Activated CD4-positive, CD25-positive, alpha-beta regulatory T cell (primary cell): ENCODE measurements at places on chromosomes 2 and 18.

DNA sequence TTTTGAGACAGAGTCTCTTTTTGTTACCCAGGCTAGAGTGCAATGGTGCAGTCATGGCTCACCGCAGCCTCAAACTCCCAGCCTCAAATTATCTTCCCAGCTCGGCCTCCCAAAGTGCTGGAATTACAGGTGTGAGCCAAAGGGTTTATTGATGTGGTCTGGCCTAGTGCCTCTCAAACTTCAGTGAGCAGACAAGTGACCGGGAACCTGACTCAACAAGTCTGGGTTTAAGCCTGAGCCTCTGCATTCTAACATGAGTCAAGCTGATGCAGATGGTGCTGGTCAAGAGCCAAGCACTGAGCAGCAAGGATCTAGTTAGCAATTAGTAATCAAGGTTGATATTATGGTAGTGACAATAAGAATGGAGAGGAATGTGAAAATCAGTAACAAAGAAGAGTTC lies 21.3 kb downstream of the CDK15 start:
- no peak for DNase-seq

- DNase-seq = peak; percentile 38
Measured at GRCh38 chr18:74498712-74499627, 2.8 kb downstream of the CNDP2 start.

DNA sequence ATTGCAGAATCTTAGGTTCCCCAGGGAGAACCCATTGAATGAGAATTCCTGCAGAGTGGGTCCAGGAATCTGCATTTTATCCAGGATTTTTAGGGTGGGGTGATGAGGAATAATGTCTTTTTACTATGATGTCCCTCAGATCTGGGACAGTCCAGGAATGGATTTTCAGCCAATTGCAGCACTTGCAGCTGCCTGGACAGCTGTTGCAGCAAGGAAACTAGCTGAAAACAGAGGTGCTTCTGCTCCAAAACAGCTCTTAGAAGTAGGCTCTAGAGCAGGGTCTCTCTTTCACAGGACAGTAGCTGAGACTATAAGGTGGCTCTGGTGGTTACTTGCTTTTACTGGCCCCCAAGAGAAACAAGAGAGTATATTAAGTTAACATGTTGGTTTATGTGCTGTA lies 9.1 kb downstream of the GLI2 start:
- no peak for DNase-seq

DNA sequence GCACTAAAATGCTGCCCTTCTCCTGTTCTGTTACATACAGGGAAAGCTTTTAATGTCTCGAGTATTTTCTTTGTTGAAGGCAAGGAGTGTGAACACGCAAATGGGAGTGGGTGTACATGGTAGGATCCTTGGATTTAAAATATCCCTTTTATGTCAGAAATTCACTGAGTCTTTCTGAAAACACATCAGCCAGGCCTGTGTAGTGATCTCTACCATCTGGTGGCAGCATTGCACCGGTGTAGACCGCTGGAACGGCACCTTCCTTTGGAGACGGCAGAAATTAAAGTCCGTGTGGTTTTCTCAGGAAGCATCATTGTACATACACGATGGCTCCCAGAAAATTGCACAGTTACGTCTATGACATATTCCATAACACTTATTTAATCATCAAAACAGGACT lies 515.8 kb downstream of the GALR1 start:
- DNase-seq = no peak

DNA sequence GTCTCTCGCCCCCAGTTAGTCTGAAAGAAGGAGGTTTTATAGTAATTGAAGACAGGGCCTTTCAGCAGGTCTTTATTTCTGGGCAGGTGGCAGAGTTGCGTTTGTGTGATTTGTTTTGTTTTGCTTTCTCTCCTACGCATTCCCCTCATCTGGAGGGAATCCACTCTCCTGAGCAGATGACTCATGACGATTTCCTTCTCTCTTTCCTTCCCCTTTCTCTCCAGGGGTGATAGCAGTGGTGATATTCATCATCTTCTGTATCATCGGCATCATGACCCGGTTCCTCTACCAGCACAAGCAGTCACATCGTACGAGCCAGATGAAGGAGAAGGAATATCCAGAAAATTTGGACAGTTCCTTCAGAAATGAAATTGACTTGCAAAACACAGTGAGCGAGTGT lies 888.8 kb downstream of the CNTNAP5 start:
- DNase-seq = no peak

- no peak for DNase-seq
Measured at GRCh38 chr2:241156971-241157441, 6.7 kb downstream of the PPP1R7 start.

- DNase-seq = no peak
Measured at GRCh38 chr2:218582076-218582475, 13.4 kb downstream of the CNOT9 start.

GRCh38 chr2:15112216-15112615 lies 448.9 kb downstream of the NBAS start:
- DNase-seq = no peak

DNA sequence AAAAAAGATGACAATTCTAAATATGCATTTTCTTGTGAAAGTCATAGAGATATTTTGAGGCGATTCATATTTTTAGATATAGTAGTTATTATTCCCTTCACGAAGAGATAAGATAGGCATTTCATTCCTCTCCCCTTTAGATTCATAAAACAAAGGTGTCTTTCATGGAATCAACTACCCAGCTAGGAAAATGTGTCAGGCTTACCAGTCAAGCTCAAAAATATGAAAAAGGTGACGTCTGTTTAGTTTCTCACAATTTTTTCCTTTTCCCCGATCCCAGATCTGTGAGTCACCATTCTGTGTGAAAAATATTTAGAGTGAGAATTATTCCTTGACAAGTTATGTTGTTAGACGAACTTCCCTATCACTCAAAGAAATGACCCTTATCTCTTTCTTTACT lies 95.4 kb upstream of the FN1 start:
- DNase-seq = no peak

GRCh38 chr18:43001821-43002220 lies 113.7 kb downstream of the RIT2 start:
- DNase-seq = no peak

GRCh38 chr2:33645861-33646260 lies 46.8 kb upstream of the FAM98A start:
- no peak for DNase-seq

DNA sequence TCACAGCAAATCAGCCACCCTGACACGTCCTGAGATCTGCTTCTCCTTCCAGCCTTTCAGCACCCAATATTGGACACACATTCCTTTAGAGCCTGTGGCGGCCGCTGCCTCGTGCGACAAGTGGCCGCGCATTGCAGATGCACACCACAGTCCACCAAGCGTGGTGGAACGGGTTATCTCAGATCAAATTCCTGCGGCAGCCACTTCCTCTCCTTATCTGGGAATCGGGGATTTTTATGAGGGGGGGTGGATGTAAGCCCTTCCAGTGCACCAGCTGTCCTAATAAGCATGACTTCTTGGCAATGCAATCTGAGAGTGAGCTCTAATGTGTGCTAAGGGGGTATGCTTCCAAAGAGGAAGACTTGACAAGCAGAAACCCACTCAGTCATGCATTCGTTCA lies 18.3 kb upstream of the BMP10 start:
- DNase-seq = no peak

DNA sequence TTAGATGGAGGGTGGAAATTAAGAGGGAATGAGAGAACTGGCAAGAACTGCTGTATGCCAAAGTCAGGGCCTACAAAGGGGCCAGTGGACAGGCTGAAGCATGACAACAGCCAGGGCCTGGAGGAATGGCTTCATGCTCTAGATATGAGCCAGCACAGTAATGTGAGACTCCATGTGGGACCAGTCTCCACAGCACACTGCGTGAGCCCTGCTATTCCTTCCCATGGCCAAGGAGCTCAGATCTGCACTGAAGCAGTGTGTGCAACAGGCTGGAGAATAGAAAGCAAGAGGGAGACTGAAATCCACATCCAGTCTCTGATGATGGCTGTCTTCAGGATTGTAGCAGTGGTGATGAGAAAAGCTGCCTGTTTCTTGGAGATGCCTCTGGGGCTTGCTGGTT lies 162.8 kb downstream of the TPGS2 start:
- DNase-seq = no peak
